ENCODE measurements at places on chromosomes 16 and 17.
A peak's percentile ranks its signal among the peaks of the same experiment; 100 is the strongest.

DNA sequence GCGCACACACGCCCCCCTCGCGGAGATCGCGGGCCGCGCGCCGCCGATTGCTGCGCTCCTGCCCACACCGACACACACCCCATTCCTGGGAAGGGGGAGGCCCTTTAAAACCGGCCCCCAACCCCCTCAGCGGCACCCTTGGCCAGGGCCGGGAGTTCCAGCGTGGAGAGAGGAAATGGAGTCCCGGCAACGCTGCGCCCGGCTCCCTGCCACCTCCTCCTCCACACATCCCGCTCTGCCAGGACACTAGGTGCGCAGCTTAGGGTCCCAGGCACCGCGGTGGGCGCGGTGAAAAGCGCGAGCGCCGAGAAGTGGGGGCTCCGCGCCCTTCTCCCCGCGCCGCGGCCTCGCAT, 397 bp downstream of the CDC42EP4 start:
- DNase-seq = no peak

DNA sequence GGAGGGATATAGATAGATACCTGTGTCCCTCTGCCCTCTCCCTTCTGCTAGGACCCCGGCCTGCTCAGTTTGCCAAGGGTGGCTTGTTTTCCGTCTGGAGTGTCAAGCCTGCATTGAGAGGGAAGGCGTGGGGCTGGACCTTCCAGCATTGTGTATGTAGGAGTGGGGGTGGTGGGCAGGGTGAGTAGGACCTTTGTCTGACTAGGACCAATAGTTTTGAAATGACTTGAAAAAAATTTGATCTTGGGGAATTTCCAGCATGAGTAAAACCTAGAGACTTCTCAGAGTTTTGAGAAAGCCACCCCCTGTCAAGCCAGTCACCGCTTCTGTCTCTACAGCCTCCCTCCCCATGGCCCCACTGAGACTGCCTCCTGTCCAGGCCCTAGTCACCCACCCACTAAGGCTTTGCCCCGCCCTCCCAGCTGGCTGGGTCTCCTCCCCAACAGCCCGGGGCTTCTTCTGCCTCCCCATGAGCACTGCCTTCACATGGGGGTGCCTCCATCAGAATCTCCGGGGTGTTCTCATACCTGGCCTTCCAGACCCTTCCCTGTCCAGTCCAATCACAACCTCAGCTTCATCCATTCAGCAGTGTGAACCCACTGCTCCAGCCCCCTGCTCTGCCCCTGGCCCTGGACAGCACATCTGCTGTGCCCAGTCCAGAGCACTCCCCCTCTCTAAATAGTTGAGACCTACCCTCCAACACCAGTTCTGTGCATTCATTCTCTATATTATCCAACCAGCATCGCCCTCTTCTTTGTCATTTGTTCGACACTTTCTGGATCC, 207.0 kb downstream of the MSI2 start:
- DNase-seq = peak; percentile 29

DNA sequence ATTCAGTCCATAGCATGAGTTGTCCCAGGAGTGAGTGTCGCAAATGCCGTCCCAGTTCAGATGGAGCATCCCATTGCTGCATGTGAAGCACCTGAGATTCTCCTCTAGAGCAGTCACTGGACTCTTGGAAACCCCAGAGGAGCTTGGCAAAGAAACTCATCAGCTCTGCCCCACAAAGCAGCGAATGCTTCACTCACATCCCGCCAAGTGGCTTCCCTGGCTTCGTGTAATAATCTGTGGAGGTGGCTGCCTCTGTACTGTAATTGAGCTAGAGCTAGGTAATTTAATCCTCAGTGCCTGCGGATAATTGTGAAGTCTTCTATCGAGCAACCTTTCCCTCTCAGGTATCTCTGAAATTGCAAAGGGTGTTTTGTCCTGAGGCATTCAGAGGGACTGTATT, 107.1 kb downstream of the SNX29 start:
- DNase-seq = no peak

DNA sequence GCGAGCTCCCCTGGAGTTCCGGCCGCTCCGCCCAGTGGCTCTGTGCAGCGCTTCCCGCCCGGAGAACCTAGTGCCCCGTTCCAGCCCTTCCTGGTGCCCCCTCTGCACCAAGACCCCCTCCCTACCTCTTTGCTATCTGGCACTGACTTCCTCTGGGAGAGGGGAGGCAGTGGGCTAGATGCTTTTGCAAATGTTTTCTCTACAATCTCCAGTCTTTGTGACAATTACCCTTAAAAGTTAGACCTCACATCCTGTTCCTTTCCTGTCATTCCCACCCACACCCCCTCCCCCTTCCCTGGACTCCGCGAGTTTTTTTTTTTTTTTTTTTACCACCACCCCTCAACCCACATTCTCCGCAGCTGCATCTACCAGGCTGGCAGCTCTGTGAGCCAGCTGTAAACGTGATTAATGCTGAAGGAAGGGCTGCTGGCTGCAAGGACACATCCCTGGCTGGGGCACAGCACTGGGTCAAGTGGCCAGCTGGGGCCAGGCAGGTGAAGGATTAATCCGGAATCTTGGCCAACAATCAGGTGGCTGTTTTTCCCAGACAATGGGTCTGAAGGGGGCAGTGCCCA, 101.5 kb downstream of the MGAT5B start:
- DNase-seq = no peak

DNA sequence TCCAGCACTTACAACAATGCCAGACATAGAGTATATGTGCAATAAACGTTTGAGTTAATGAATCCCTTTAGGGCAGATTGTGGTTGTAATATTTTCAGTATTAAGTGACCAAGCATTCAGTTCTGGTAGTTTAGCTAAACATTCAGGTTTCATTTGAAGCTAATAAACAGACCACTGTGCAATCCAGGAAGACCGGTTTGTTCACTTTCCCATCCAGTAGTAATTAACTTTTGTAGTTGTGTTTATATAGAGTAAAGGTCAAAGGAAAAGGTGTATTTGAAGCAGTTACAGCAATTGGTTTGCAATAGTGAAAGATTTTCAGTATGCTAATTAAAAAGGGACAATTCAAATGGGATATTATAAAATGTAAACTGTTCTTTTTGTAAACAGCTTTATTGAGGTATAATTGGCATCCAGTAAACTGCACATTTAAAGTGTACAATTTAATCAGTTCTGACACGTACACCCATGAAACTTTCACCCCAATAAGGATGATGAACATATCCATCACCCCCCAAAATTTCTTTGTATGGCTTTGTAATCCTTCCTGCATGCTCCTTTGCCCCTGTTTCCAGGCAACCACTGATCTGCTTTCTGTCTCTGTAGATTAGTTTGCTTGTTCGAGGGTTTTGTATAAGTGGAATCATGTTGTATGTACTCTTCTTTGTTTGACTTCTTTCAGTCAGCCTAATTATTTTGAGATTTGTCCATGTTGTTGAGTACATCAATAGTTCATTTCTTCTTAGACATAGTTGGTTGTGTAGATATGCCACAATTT, 26.3 kb downstream of the MRTFB start:
- no peak for DNase-seq

DNA sequence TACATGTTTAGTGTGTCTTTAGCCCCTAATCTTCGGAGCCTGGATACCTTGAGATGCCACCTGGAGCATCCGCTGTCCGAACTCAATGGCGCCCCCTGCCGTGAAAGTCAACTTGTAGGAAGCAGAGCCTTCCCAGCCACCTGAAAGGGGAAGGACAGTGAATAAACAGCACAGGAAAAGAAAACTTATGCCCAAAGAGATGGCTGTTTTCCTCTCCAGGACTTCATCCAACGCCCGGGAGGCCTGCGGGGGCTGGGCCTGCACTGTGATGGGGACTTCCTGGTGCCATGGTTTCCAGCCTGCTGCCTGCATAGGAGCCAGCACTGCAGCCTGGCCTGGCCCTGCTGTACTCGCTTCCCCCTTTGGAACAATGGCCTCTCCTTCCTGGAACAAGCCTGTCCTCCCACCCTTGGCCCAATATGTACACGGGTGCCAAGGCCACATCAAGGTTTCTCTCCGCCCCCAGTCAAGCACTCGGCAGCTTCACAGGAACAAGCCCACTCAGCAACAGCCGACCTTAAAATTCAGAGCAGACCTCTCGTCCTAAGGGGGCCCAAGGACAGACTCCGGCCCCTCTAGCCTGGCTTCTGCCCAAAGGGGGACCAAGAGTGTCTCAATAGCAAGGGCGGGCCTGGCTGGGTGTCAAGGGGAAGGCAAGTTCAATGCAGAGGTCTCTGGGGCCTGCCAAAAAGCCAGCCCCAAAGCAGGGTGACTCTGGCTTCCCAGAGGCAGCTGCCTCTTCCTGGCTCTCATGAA, 4.5 kb upstream of the UNC13D start:
- peak; percentile 82 for DNase-seq

- no peak for DNase-seq
Measured at GRCh38 chr16:15658149-15658548, 8.1 kb downstream of the NDE1 start.

- DNase-seq = no peak
Measured at GRCh38 chr17:60562421-60562820, 36.4 kb upstream of the APPBP2 start.

GRCh38 chr17:32227910-32228309, 37.7 kb upstream of the RHBDL3 start:
- DNase-seq = no peak

DNA sequence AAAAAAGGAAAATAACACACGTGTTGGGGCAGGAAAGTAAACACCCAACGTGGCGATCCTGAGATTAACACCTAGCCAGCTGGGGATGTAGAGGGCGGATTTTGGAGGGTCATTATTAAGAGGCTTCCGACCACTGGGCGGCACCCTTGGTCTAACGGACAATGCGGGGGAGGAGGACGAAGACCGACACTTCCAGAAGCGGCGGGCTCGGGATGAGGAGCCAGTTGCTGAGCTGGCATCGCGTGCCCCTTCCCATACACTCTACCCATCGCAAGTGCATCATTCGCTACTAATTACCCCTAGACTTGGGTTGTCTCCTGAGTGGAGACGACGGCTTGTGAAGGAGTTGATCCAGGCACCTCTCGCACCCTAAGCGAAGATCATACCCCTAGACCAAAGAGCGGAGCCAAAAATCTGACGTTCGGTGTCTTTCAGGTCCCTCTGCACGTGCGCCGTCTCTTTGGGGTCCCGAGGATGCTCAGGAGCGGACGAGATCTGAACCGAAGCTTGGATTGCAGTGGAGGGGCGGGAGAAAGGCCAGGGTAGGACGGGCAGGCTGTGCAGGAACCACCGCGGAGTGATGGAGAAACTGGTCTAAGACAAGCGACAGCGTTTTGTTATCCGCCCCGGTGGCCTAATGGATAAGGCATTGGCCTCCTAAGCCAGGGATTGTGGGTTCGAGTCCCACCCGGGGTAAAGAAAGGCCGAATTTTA, 17.6 kb downstream of the ZNF213 start:
- DNase-seq = peak; percentile 76

GRCh38 chr16:35753559-35754390, 2294.4 kb downstream of the TP53TG3F start:
- DNase-seq = no peak

DNA sequence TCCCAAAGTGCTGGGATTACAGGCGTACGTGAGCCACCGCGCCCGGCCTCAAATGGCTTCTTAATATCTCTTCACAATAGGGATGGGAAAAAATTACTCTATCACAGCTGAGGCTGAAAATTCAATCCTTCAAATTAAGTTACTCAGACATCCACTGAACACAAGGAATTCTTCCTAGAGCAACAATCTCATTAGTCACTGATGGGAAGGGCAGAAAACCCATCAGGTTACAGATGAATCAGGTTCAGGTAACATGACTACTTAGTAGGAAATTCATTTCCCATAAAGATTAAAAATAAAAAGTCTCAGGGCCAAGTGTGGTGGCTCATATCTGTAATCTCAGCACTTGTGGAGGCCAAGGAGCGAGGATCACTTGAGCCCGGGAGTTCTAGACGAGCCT, 42.5 kb upstream of the ABR start:
- DNase-seq = no peak

- DNase-seq = peak; percentile 50
Measured at GRCh38 chr16:58515125-58515870, at the start of gene SETD6. Gene SETD6, plus strand, starts transcription at chr16:58515517. Its CDS starts 21 bp downstream, at chr16:58515538.

DNA sequence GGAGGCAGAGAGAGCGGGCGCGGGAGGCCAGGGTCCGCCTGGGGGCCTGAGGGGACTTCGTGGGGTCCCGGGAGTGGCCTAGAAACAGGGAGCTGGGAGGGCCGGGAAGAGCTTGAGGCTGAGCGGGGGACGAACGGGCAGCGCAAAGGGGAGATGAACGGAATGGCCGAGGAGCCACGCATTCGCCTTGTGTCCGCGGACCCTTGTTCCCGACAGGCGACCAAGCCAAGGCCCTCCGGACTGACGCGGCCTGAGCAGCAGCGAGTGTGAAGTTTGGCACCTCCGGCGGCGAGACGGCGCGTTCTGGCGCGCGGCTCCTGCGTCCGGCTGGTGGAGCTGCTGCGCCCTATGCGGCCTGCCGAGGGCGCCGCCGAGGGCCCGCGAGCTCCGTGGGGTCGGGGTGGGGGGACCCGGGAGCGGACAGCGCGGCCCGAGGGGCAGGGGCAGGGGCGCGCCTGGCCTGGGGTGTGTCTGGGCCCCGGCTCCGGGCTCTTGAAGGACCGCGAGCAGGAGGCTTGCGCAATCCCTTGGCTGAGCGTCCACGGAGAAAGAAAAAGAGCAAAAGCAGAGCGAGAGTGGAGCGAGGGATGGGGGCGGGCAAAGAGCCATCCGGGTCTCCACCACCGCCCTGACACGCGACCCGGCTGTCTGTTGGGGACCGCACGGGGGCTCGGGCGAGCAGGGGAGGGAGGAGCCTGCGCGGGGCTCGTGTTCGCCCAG, 1.2 kb upstream of the CBX4 start:
- no peak for DNase-seq

- DNase-seq = no peak
Measured at GRCh38 chr16:27374221-27374803, 27.7 kb upstream of the IL21R start.

- DNase-seq = no peak
Measured at GRCh38 chr17:14580499-14580898, 279.6 kb downstream of the HS3ST3B1 start.

- no peak for DNase-seq
Measured at GRCh38 chr16:54050459-54051210, 236.0 kb downstream of the IRX3 start.

DNA sequence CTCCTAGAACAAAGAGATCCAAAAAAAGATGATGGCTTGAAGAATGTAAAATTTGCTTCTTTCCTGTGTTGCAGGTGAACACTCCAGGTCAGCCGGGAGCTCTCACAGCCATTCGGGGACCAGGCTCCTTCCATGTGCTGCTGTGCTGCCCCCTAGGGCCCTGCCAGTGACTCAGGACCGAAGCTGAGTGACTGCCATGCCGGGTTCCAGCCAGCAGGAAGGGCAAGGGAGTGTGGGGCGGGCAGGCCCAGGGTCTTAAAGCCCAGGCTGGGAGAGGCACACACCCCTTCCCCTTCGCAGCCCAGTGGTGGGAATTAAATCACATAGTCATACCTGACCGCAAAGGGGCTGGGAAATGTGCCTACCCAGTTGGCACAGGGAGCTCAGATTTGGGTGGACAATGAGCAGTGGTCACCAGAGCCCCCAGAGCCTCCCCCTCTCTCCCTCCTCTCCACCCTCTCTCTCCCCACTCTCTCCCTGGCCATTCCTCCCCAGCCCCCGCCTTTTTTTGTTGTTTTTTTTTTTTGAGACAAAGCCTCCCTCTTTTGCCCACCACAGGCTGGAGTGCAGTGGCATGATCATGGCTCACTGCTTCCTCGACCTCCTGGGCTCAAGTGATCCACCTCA, 11.5 kb downstream of the EPOP start:
- no peak for DNase-seq

- DNase-seq = no peak
Measured at GRCh38 chr16:81575834-81576233, 131.2 kb downstream of the CMIP start.

- DNase-seq = no peak
Measured at GRCh38 chr17:37088459-37088858, 139.7 kb downstream of the AATF start.
